ENCODE measurements at places on chromosomes 7 and 10.
A peak's percentile ranks its signal among the peaks of the same experiment; 100 is the strongest.

DNA sequence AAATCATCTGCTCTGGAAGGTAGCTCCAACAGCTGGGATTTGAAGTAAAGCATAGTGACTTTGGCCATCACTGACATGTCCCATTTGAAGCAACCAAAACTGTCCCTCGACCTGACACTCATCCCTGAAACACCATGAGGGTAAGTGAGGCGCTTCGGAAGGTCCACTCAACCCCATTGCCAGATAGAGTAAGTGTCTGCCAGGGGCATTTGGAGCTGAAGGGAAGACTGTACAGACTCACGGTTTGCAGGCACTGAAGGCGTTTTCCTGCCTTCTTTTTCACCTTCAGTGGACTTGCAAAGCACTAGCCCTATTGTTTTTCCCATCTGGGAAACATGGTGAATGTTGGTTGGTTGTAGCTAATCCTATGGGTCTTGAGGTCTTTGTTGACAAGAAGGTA is 57.6 kb downstream of the IKZF1 start:
- DNase-seq = no peak

GRCh38 chr10:3467052-3467951 is 294.7 kb upstream of the PITRM1 start:
- DNase-seq = no peak

- DNase-seq = peak; percentile 14
These were observed 38.7 kb upstream of the PPP1R17 start for GRCh38 chr7:31648288-31648687.

- no peak for DNase-seq
These were observed 92.6 kb downstream of the JMJD1C start for GRCh38 chr10:63373176-63373575.

DNA sequence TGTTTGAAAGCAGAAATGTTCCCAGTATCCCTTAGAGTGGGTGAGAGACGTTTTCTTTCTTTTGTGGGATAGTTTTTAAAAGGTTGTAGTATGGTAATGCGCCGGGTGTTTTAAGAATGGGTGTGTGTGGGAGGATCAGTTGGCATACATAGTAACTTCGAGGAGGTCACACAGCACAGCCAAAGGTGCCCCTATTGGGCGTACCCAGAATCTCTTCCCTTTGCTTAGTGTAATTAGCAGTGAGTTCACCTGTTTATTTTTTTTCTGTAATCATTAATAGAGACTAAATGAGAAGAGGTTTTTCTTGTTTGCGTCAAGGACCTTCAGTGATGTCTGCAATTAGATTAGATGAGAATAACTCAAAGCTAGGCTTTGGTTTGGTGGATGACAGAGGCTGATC is 1.5 kb downstream of the PLEKHA8 start:
- DNase-seq = no peak

- DNase-seq = no peak
These were observed 35.7 kb upstream of the SHH start for GRCh38 chr7:155847821-155848435.

GRCh38 chr7:116771640-116772039 is 90.7 kb upstream of the CAPZA2 start:
- no peak for DNase-seq

GRCh38 chr10:15387021-15387420 is 15.9 kb upstream of the FAM171A1 start:
- DNase-seq = no peak

DNA sequence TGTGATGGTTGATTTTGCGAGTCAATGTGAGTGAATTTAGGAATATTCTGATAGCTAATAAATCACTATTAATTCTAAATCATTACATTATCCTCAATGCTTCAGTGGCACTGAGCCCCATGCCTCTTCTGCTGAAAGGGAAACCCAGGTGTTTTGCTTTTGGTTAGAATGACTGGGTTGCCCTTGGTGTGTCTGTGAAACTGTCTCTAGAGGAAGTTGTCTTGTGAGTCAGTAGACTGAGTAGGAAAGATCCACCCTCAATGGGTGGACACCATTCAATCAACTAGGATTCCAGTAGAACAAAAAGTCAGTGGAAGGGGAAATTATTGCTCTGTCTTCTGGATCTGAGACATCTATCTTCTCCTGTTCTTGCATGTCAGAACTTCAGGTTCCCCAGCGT is 472.4 kb downstream of the ANKRD7 start:
- DNase-seq = no peak

DNA sequence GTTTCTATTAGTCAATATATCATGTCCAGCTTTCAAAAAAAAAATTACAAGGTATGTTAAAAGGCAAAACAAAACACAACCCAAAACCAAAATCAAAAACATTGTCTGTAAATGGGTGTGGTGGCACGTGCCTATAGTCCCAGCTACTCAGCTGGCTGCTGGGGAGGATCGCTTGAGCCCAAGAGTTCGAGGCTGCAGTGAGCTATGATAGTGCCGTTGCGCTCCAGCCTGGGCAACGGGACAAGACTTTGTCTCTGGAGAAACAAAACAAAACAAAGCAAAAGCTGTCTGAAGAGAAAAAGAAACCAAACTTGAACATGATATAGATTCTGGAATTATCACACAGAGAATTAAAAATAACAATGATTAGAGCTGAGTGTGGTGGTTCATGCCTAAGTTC is 10.3 kb upstream of the CPA5 start:
- no peak for DNase-seq

GRCh38 chr7:97014145-97014750 is 8.9 kb downstream of the DLX6 start:
- DNase-seq = peak; percentile 94

GRCh38 chr7:66845379-66846095 is 75.5 kb upstream of the TMEM248 start:
- no peak for DNase-seq

DNA sequence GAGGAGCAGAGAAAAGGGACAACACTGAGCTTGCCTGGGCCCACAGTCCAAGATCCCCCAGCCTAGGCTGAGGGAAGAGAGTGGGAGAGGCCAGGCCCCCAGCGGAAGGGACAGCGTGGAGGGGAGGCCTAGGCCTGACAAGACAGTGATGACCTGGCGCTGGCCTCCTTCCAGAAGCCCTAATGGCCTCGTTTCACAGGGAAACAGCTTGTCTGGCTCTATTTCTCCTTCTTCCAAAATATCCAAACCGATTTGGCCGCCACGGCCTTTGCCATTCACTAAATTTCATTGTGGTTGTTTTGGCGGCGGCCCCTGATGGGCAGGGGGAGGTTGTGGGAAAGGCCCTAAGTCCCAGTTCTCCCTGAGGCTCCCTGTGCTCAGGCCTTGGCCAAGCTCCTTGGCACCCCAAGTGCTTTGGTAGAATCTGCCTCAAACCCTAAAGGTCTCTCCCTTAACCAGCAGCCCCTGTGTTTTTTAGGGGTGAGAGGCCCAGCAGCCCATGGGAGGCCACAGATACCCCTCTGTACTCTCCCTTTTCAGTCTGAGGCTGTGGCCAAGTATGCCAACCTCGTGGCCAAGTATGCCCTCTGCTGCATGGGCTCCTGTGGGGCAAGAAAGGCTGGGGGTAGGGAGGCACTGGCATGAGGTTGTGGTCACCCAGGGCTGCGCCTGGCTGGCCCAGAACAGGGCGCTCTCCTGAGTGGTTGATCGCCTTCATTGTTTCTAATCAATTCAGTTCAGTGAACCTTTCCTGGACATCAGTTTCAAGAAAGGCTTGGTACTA is 37.3 kb downstream of the PAX2 start:
- no peak for DNase-seq

DNA sequence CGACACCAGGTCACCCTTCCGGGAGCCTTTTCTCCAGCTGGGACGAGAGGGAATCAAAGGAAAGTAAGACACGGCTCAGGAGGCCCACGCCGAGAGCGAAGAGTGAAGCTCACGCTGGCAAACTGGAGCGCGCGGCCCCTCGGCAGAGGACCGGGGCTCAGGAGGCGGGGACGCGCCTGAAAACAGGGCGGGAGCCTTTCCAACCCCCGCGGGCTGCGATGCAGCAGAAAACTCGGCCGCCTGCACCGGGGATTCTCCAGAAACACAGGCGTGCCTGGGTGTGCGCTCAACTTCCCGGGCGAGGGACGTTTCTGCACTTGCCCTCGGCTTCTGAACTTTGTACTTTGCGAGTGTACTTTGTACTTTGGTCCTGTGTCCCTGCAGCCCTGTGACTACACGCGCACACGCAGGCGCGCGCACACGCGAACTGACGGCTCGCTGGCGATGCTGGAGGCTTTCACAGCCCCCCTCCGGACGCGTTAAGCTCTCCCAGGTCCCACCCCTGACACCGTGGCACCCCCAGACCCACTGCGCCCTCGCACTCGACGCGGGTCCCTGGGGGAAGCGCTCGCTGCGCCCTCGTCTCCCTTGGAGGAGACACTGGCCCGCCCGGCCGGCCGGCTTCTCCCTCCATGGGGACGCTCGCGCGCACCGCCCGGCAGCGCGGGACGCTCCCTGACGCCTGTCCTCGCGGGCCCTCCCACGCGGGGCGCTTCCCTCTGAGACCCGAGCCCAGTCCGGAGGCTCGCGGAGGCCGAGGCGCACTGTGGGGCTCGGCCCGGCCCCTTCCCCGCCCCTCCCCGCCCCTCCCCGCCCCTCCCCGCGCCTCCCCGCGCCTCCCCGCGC is 588 bp upstream of the PAOX start:
- no peak for DNase-seq

DNA sequence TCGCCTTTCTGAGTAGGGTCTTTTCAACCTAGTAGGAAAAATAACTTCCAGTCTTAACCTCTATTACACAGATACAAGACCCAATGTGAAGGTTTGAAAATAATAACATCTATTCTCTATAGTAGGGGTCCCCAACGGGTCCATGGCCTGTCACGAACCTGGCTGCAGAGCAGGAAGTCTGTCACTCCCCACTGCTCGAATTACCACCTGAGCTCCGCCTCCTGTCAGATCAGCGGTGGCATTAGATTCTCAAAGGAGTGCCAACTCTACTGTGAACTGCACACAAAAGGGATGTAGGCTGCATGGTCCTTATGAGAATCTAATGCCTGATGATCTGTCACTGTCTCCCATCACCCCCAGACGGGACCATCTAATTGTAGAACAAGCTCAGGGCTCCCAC is 7.4 kb downstream of the YWHAG start:
- DNase-seq = no peak

GRCh38 chr7:73978661-73979563 is 49.1 kb upstream of the ELN start:
- no peak for DNase-seq

- no peak for DNase-seq
These were observed 19.4 kb upstream of the KNDC1 start for GRCh38 chr10:133140417-133141143.

GRCh38 chr7:85290269-85290668 is 103.4 kb upstream of the SEMA3D start:
- DNase-seq = no peak

- no peak for DNase-seq
These were observed 468.6 kb downstream of the XPNPEP1 start for GRCh38 chr10:109454691-109455090.

DNA sequence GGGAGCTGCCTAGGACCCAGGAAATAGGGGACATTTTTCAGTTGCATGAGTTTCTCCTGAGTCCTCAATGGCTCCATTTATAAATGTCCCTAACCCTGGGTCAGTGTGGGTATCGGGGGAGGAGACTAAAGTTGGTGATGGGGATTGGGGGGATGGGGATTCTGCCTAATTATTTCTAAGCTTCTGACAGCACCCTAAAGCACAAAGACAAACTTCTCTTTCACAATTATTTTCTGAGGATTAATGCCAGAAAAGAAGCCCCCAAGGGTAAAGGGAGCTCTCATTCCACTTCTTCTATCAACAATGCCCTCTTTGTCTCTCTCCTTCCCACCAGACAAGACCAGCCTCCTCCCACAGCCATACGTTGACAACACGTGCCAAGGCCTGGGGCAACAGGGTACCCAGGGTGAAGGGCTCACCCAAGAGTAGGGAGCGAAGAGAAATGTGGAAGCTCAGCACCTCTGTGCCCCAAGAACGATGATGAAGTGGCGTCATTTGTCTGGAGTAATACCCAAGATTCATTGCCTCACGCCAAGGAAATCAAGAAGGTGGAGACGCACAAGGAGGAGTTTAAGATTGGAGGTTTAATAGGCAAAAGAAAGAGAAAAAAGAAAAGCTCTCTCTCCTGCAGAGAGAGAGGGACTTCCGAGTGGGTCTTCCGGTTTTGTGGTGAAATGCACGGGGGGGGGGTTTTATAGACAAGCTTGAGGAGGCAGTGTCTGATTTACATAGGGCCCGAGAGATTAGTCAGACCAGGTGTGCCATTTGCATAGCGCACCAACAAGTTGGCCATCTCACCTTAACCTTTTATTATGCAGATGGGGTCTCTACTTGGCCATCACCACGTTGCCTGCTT is 14.4 kb upstream of the GJC3 start:
- no peak for DNase-seq

DNA sequence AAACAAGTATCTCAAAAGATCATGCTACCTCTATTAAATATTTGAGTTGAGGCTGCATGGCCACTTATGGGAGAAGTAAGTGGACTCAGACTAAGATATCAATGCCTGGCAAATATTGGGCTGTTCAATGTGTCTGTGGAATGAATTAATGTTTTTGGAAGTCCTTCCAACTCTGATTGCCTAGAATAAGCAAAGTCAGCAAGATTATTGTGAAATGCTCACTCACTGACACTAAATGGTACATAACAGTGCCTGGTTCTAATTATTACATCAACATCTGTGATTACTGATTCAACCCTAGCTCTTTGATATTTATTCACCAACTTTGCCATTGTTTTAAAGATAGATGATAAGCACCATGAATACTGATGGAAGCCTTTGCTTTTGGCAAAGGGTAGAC is 45.5 kb upstream of the HDAC9 start:
- no peak for DNase-seq

DNA sequence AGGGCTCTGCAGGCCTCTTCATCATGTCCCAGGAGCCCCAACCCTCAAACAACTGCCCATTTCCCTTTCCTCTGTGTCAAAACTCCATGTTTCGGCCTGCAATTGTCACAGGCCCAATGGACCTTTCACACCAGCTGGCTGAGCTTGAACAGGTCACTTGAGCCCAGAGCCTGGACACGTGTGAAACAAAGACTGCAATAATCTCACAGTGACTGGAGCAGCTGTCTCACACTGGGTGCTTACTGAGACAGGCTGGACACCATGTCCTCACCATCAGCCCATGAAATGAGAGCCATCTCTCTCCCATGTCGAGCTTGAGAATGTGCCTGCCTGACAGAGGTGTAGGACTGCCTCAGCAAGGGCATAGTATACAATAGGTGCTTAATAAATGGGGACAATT is 19.5 kb upstream of the EIF5AL1 start:
- no peak for DNase-seq
